ENCODE measurements at places on chromosomes 1 and 21.

- DNase-seq, result peak; percentile 40
These were observed 494.7 kb upstream of the ADGRL2 start for GRCh38 chr1:81305997-81306452.

GRCh38 chr1:182587666-182588499, 1.2 kb downstream of the RNASEL start:
- DNase-seq, result no peak

GRCh38 chr1:232440325-232441035, 189.5 kb downstream of the SIPA1L2 start:
- peak; percentile 74 for DNase-seq

DNA sequence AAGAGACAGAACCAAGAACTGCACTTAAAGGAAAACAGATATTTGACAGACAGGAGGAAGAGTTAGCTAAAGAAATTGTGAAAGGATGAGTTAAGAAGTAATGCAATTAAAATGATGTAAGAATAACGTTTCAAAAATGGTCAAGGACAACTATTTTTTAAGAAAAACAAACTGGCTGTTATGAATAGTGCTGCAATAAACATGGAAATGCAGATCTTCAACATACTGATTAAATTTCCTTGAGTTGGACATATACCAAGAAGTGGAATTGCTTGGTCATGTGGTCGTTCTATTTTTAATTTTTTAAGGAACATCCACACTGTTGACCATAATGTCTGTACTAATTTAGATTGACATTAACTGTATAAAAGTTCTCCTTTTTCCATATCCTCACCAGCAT, 23.1 kb upstream of the PHTF1 start:
- no peak for DNase-seq

- no peak for DNase-seq
These were observed 589.7 kb downstream of the SMYD3 start for GRCh38 chr1:245917403-245917802.

DNA sequence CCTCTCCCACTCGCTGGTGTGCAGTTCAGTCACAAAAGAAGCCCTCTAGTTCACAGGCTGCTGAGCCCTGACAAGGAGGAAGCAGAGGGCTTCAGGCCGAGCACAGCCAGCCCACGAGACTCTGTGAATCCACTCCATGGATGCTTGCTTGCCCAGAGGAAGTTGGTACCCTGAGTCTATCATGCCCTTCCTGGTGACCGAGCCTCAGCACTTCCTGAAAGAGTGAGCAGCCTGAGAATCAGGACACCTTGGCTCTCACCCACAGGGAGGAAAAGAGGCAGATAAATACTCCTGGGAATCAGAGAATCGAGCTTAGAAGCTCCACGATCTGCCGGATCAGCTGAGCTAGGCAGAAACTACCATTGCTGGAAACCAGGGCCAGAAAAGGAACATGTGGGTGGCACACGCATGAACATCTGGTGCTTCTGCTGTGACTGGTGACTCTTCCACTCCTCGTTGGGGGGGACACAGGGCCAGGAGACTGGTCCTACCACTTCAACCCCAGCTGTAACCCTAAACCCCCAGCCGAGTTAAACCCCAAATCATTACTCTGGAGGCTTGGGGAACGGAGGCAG, 376.3 kb upstream of the CAMK1G start:
- no peak for DNase-seq

DNA sequence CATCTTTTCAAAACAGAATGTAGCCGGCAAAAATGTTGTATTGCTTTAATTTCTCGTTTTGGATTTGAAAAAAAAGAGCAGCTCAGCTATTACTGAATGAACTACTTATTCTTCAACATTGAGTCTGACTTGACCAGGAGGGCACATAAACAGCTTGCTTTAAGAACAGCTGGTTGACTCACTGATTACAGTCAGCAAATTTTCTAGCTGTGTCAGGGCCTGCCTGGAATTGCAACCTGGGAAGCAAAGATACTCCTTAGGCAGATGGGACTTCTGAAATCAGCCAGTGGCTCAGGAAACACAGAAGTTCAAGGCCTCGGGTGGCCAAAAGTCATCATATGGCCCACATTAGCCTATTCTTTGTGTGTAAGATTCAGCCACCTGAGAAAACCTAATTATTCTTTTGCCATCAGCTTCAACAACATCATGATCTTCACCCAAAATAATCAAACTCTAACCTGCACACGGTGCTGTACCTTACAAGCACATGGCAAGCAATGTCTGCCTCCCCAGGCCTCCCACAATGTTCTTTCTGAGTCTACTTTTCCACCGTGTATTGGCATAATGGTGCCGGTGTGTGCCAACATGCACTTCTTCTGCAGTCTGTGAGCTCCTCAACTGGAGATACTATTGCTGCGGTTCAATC, 307.2 kb downstream of the HHIPL2 start:
- peak; percentile 15 for DNase-seq

DNA sequence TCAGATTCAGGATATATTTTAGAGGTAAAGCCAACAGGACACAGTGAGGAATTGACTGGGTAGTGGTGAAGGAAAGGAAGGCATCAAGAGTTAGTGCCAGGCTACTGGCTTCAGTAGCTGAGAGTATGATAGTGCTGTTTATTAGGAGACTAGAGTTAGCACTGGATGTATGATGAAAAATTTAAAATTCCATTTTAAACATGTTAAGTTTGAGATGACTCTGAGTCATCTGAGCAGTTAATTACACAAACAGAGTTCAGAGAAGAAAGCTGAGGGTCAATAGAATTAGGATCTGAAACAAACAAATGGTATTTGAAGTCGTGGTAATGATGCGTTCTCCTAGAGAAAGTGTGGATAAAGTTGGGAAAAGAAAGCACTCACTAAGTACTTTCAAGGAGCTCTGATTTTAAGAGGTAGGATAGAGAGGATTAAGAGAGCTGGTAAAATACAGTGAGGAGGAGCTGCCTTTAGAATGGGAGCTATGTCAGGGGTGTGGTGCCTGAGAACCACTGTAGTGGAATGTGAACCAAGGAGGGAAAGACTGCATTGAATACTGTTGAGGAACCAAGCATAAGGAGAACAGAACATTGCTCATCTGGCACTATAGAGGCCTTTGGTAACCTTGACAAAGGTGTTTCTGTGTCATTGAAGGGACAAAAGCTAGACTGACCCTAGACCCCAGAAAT, 21.7 kb upstream of the SHCBP1L start:
- no peak for DNase-seq

DNA sequence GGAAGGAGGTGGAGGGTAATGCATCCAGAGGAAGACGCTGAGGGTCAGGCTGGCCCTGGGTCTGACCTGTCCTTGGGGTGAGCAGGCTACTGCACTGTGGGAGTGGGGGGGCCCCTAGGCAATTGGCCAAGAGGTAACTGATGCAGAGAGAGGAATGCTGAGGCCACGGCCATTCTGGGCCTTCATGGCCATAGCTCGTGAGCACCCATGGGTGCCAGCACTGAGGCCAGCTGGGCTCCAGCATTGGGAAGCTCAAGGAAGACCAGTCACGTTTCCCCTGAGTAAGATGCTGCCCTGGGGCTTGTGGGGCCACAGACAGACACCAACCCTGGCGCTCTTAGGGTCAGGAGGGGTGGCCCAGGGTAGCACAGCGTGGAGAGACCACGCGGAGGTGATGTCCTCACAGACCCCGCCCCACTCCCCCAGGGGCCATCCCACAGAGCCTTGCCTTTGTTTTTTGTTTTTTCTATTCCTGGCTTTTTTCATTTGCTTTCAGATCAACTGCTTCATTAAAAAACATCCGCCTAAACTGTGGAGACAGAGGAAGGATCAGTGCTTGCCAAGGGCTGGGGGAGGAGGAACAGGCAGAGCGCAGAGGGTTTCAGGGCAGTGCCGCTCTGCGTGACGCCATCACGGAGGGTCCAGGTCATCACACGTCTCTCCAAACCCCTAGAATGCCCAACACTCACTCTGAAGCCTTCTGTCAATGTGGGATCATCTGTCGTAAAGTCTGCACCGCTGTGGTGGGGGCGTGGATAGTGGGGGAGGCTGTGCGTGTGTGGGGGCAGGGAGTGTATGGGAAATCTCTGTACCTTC, 61.1 kb downstream of the SIK1 start:
- DNase-seq, result no peak

Data from Daoy (cell line).